NCI-H187 treated with DMSO at 0.1 percent for 48 hours (cell line): ENCODE measurements at places on chromosomes 7 and 10.

GRCh38 chr10:131938681-131939080 is 37.9 kb downstream of the PPP2R2D start:
- DNase-seq, result no peak

DNA sequence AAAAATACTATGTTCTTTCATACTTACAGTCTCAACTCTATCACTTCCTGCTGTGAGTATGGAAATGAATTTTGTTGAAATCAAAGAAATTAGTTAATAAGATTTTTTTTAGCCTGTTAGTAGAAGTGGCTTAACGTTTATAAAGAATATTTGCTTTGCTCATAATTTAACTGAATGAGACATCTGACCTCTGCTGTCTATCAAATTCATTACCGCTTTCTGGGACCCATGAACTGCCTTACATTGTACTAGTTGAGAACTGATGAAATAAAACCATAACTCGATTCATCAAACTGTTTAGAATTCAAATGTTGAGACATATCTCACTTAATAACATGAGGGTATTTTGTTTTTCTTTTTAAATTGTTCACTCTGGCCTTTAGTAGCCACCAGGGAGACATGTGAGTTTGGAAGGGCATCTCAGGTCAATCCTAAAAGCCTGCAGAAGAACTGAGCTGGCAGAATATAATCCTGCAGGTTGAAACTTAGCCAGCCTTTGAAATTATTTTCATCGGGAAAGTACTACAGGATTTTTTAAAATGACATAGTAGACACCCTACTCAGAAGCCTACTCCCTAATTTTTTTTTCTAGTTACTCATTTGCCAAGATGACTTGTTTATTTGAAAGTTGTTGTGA is 78.7 kb downstream of the KIAA1217 start:
- no peak for DNase-seq

GRCh38 chr7:131883769-131884168 is 327.3 kb upstream of the PODXL start:
- DNase-seq, result no peak

GRCh38 chr10:123796736-123797135 is 94.9 kb downstream of the CPXM2 start:
- DNase-seq, result no peak

DNA sequence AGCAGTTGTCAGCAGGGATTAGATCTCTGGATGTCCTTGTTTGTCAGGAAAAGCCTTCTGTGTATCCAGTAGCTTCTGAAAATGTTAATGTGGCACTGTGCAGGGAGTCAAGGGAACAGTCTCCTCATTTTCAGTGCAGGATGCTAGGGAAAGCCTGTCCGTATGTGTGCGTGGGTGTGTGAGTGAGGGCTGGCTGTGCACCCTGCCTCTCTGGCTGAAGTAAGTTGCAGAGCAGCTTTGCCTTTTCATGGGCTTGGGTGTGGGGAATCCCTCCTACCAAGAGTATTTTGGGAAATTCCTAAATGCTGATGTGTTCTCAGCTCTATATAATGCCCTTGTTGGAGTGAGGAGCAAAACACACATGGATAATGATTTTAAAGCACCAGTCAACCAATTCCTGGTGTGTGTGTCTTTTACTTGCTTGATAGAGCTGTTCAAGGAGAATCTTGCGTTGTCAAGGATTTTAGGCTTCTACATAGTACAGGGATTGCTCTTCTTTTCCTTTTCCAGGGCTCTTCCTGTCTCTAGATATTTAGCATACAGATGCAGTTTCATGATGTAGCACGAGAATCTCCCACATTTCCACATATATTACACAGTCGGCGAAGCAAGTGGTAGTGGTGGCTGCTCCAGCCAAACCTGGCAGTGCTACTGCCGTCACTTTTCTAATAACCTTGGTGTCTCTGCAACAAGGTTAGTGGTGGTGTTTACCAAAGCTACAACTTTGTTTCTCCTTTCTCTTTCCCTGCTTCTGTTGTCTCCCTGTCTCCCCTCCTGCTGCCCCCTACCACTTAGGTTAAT is 92.8 kb downstream of the MCU start:
- DNase-seq, result no peak

DNA sequence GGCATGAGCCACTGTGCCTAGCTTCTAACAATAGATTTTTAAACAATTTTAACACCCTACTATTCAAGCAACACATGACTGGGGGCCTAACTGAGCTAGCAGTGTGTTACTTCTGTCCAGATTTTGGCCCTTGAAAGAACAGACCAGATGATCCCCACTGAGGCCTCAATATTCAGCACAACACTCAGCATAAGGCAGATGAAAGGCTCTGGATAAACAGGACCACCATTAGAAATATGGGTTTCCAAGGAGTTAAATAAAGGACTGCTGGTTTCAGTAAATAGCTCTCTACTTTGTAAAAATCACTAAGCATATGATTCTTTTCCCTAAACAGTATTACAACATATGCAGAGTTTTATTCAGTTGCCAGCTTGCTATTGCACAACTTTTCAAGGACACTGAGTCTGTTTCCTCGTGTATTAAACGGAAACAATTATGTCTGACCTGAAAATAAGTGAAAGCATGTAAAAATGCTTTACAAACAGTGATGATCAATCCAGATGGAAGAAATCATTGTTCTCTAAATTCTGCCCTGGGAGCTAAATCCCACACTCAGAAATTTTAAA is 23.8 kb upstream of the FZD1 start:
- no peak for DNase-seq

- DNase-seq, result no peak
Observed at GRCh38 chr10:30540276-30540675, 89.3 kb downstream of the LYZL2 start.

DNA sequence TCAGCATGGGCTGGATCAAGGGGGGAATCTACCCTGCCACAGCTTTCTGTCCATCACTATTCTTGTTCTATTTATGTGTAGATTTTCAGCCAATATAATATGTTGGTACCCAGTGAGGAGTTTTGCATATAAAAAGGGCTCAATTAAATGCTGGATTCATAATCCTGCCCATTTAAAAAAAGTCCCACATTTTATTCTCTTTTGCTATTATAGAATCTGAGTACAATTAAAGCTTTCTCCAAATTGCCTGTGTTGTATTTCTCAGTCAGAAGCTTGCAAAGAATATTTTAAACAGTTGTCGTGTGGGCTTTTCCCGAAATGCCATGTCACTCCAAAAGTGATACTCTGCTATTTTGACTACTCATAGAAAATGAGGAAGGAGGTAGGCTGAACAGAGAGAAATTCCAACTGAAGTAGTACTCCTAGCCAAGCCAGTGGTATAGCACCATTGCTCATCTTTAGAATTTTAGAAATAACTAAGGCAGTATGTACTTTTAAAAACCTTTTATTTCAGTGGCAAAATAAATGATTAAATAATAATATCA is 108.3 kb upstream of the HDAC9 start:
- no peak for DNase-seq

GRCh38 chr10:93095225-93095624 is 21.5 kb downstream of the CYP26A1 start:
- DNase-seq, result no peak

- DNase-seq, result no peak
Observed at GRCh38 chr7:38728145-38728544, 97.0 kb upstream of the AMPH start.

GRCh38 chr10:79098596-79099015 is 29.8 kb downstream of the ZMIZ1 start:
- no peak for DNase-seq

- DNase-seq, result no peak
Observed at GRCh38 chr10:102497545-102497944, 5.0 kb downstream of the ACTR1A start.

- DNase-seq, result no peak
Observed at GRCh38 chr7:129786825-129787563, 165.8 kb downstream of the UBE2H start.

DNA sequence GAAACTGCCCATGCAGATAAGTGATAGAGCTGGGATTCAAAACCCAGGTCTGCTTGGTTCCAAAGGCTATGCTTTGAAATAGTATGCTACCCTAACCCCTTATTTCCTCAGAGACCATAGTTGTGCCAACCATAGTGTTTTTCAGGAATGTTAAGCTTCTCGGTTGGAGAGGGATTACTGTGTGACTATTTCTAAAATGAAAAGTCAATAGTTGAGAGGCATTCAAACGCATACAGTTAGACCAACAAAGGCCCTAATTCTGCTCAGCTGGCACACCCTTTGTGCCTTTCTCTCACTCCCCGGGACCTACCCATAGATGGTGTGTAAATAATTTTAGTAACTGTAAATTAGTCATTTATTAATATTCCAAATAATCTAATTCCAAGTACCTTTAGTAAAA is 64.6 kb upstream of the RNF148 start:
- DNase-seq, result no peak

- no peak for DNase-seq
Observed at GRCh38 chr10:9416331-9416730, 1361.8 kb downstream of the GATA3 start.

DNA sequence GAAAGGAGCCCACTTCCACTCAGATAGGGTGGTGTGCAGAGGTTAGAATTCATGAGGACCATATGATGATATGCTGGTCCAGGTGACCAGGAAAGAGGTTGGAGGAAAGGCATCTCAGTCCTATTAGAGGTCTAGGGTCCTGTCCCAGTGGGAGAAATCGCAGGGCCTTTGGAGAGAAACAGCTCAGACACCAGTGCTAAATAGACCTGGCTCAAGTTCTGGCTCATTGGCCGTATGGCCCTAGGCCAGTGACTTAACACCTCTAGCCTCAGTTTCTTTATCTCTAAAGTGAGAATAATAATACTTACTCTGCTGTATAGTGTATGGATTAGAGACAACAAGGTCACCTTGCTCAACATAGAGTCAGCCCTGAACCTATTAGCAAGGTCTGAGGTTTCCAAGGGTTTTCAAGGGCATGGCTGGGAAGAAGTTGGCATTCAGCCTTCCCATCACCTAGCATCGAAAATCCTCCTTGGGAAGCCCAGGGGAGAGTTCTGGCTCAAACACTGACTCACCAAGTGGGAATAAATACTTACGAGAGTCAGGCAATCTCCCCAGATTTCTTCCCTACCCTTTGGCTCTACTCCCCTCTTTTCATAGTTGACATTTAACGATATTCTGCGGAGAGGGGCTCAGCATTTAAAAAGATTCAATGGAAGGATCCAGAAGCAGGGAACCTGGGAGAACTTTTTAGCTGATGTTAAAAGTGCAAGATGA is 473.1 kb upstream of the PODXL start:
- no peak for DNase-seq

- DNase-seq, result no peak
Observed at GRCh38 chr10:86440874-86441843, 74.6 kb upstream of the GRID1 start.

DNA sequence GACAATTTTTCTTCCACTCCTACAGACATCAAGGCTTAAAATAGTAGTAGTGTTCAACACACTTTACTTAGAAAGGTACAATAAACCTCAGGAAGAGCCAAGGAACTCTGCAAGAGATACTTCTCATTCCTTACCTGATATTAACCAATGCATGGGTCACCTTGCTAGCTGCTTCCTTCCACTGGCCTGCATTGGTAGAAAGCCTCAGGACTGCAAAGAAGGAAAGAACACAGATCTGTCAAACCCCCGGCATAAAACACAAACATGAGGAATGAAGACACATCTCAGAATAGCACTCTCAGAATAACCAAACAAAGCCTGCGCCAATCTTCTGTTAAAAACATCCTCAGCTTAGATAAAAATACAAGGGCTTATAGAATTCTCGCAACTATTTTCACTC is 96.1 kb upstream of the KCNIP2 start:
- DNase-seq, result no peak

DNA sequence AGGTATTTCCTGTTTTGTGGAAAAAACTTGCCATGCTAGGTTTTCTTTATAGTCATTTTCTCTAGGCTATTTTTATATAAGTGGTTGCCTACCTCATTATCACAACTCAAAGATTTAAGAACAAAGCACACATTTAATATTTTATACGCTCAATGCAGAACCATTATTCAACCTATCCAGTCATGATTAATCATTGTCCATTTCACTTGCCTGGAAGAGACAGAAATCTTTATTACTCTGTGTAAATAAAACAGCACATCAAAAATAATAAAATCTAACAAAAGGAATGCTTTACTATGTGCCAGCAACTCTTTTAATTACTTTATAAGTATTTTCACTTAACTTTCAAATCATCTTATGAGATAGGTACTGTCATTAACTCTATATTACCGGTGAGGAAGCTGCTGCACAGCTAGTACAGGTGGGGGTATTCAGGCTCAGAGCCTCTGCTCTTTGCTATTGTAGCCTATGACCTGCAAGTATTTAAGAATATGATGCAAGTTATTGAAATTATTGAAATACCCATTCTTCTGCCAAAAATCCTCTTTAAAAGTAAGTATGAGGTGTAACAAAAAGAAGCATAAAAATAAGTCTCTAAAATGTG is 16.4 kb upstream of the TAS2R16 start:
- DNase-seq, result no peak

DNA sequence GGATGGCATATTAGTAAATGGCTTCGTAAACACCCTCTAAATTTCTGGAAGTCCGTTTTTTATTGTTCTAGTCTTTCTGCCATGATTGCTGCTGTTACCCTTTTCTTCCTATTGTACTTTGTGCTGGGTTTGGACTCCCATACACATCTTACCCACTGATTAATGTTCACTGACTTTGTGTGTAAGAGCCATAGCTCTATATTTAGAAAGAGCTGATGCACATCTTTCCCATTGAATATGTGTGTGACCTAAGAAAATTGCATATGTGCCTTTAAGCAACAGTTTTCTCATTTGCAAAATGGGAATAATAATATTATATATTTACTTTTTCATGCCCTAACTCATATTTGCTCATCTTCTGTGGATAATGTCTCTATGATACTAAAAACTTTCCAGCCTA is 135.8 kb upstream of the DLX6 start:
- DNase-seq, result no peak

DNA sequence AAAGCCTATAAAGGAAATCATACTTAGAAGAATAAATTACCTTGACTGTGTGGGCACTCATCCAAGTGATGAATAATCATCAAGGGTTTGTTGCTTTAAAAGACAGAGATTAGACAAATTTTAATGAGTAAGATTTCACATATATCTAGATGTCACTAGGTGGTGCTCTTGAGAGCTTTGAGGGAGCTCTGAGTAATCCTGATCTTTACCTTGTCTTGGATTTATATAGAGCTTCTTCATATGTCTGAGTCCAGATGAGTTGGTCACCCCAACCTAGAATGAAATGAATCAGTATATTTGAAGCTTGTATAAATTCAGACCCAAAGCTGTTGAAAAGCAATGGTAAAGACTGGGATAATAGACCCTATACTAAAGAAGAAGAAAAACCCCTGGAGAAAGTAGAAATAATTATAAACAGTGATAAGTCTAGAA is 3.7 kb downstream of the AGR2 start:
- DNase-seq, result peak; percentile 31

GRCh38 chr7:49527182-49527581 is 246.3 kb upstream of the VWC2 start:
- DNase-seq, result no peak

- DNase-seq, result no peak
Observed at GRCh38 chr7:142954680-142955268, 7.4 kb downstream of the KEL start.

- DNase-seq, result no peak
Observed at GRCh38 chr7:79761876-79762429, 308.5 kb upstream of the MAGI2 start.
